Stromal cell of bone marrow (primary cell): ENCODE measurements at places on chromosomes 11 and 22.
A peak's percentile ranks its signal among the peaks of the same experiment; 100 is the strongest.

DNA sequence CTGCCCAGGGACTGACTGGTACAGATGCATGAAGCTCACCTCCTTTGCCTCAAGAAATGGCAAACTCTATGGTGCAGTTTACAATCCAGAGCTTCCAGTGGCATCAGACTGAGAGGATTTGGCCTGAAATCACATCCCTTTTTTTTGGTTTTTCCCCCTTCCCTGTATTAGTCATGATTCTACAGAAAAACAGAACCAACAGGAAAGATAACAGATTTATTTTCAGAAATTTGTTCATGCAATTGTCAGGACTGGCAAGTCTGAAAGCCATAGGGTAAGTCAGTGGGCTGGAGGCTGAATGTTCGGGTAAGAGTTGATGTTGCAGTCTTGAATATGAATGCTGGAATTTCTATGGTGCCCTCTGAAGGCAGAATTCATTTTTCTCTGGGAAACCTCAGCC lies 12.0 kb upstream of the ZDHHC13 start:
- DNase-seq: no peak

- no peak for DNase-seq
Observed at GRCh38 chr11:34416766-34417165, 22.0 kb upstream of the CAT start.

DNA sequence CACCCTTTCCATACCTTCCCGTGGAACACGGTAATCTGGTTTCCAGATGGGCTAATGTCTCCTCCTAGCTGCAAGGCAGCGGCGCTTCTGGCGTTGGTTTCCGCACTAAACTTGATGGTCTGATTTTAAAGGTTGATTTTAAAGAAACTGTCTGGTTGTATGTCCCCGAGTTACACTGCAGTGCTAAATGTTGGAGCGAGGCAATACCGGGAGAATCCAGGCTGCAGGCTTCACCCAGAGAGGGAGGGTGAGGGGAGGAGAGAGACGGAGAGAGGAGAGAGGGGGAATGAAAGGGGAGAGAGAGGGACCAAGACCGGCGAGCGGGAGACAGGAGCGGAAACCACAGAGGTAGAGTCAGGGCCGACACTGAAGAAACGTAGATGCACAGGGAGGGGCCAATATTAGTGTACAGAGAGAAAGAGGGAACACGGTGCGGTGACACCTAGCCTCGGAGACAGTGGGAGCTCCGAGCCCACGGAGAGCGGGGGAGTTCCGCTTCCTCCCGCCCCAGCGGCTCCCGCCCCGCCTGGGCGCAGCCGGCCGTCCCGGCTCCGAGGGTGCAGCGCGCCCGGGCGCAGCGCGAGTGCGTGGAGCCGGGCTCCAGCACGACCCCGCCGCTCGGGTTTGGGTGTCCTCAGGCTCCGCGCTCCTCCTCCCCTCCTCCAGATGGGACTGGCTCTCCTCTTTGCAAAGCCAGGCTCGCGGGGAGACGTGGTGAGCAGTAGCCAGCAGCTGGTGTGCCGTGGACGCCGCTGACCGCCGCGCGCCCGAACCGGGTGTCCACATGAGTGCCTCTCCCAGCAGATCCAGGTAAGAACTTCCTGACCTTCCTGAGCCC lies 71.9 kb upstream of the GRAMD1B start:
- peak; percentile 7 for DNase-seq

DNA sequence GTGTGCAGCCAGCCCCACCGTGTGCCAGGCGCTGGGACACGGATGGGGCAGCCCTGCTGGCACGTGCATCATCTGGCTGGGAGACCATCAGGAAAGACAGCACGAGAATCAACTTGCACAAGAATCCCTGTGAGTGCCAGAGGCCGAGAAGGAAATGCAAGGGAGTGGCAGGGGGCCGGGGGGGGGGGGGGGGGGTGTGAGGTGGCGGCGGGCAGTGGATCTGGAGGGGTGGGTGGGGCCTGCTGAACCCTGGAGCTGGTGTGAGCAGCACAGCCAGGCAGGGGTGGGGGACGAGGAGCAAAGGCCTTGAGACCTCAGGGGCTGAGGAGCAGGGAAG lies 14.0 kb upstream of the FLRT1 start:
- no peak for DNase-seq

DNA sequence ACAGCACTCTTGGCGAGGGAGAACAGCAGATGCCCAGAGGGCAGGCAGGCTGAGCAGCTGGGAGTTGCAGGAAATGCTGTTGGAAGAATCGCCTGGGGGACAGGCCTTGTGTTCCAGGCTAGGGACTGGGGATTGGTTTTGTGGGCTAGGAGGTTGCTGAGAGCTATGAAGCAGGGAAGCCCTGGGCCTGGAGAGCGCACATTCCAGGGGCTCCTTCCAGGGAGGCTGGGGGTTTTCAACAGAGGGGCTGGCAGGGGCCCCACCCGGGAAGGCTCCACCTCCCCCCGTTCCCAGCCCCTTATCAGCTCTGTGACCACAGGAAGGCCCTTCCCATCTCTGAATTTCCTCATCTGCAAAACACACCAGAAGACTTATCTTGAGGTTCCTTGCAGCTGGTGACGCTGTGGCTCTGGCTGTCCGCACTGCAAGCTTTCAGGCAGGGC lies 21.7 kb downstream of the WNT11 start:
- DNase-seq: no peak
